ENCODE measurements at places on chromosomes 2 and 18.

- no peak for DNase-seq
Measured at GRCh38 chr2:44975571-44976450, 33.4 kb downstream of the SIX2 start.

DNA sequence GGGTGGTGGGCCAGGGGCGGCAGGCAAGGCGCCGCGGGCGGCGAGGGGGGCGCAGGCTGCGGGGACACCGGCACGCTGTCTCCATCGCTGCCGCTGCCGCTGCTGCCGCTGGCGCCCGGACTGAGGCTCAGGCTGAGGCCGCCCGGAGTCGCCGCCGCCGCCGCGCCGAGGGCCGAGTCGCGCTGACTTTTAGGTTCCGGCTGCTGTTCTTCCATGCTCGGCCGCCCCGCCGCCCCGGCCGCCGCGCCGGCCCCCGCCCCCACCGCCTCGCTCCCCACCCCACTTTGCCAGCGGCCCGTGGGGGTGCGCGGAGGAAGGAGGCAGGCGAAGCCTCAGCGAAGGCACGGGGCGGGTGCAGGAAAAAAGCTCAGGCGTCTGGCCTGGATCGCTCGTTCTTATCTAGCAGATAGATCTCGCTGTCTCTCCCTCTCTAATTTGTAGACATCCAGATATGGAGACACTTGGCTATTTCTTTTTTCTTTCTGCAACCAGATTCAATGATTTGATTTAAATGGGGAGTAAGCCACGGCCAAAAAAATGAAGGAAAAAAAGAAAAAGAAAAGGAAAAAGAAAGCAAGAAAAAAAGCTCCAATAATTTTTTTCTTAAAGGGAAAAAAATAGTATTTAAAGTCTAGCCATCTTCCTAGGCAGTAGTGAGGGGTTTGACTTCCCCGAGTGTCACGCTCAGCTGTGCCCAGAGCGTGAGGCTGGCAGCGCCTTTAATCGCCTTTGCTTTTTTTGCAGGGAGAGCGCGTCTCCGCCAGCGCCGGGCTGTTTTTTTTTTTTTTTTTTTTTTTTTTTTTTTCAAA, at the start of gene EN1:
TSS of gene EN1 (minus strand) at position 696 of the 809 bp plus-strand sequence. CDS start at position 215, 481 bp downstream.
- DNase-seq = no peak

DNA sequence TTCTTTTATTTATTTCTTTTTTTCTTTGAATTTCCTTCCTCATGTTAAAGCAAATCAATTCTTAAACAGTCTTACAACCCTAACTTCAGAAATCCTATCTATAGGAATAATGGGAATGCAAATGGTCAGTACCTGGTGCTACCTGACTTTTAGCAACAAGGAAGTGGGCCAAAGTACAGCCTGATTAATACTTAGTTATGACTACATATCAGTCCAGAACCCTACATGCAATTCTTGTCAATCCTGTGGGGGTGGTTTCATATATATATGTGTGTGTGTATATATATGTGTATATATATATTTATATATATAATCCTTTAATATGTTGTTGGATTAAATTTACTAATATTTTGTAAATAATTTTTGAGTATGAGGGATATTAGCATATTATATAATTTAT, 14.8 kb upstream of the TRAPPC8 start:
- no peak for DNase-seq

- no peak for DNase-seq
Measured at GRCh38 chr18:5150894-5151293, 46.2 kb downstream of the AKAIN1 start.

GRCh38 chr2:191166111-191166755, 15.4 kb upstream of the STAT4 start:
- no peak for DNase-seq

- no peak for DNase-seq
Measured at GRCh38 chr2:227789803-227790202, 23.8 kb upstream of the CCL20 start.

GRCh38 chr2:182667315-182667695, 48.8 kb upstream of the DNAJC10 start:
- DNase-seq = no peak

- no peak for DNase-seq
Measured at GRCh38 chr2:8445580-8445979, 236.3 kb upstream of the ID2 start.

GRCh38 chr18:3886575-3887322, 436.8 kb downstream of the TGIF1 start:
- DNase-seq = no peak

GRCh38 chr2:112818094-112818902, 18.3 kb downstream of the IL1B start:
- no peak for DNase-seq

GRCh38 chr18:60196836-60197606, 175.6 kb downstream of the MC4R start:
- DNase-seq = no peak

DNA sequence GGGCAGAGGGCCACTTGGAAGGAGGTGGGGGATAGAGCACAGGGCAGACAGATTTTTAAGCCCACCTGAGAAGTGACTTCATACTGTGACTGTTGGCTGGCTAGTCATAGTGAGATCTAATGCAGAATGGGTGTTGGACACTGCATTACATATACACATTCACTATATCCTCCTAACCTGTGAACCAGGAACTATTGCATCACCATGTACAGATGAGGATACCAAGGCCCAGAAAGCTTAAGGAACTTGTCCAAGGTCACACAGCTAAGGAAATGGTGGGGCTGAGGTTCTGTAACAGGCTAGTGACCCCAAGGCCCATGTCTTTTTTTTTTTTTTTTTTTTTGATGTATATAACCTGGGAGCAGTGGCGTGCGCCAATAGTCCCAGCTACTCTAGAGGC, 49.6 kb upstream of the SPRED2 start:
- DNase-seq = no peak

- no peak for DNase-seq
Measured at GRCh38 chr2:204257781-204258180, 287.5 kb upstream of the PARD3B start.

- no peak for DNase-seq
Measured at GRCh38 chr18:68507781-68508180, 207.1 kb downstream of the TMX3 start.

GRCh38 chr18:13294309-13294708, 75.7 kb downstream of the LDLRAD4 start:
- DNase-seq = no peak

DNA sequence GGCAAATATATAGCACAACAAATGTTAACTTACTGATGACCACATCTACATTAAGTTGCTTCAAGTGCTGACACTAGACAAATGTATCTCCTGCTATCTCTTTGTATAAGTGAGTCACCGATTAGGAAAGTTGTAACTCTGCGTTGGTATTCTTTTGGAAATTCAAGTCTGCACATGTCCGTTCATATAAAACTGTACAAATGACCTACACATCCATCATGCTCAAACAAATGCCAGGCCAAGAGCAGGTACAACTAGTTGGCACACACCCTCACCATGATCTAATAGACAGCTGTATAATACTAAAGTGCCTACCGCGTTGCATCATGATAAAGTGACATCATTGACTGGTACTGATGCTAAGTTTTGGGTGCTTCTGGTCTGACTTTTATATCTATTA, 141.1 kb downstream of the RBMS1 start:
- DNase-seq = no peak

GRCh38 chr18:477565-477964, 22.9 kb downstream of the COLEC12 start:
- DNase-seq = peak; percentile 7

- DNase-seq = no peak
Measured at GRCh38 chr2:156852681-156853080, 404.8 kb upstream of the GALNT5 start.

DNA sequence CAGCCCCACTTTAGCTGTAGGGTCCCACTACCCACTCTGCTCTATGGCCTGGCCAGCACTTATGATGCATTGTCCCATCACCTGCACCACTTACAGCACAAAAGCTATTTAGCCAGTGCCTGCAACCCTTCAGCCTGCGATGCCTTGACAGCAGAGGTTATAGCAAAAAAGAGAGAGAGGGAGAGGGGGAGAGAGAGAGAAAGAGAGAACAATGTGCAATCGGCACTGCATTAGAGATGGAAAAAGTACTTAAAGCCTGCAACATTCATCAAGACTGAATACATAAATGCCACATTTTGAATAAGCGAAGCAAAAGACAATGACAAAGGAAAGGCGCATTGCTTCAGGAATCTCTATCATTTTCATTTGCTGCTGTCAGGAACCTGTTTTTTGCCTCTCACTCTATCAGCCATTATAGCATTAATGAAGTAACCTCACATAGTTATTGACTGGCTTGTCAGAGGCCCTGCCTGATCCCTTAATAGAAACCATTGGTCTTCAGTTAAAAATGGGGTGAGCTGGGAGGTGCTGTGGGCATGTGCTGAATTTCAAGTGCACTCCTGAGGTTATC, 833.1 kb downstream of the BCL11A start:
- no peak for DNase-seq

DNA sequence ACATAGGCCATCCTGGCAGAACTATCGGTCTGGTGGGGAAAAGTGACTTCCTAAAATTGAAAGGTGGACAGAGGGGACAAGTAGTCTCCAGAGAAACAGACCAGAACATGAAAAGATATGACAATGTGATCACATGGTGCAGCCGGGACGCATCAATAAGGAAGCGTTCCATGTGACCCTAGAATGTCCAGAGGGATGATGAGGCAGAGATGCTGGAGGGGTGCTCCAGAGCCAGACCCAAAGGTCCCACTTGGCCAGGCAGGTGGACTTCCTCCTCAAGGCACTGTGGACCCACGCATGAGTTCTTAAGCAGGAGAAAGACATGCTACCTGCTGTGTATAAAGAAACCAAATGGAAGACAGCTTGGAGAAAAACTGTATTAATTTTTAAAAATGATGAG, 50.2 kb downstream of the CDH2 start:
- DNase-seq = no peak

- no peak for DNase-seq
Measured at GRCh38 chr2:134392442-134393074, 138.7 kb downstream of the MGAT5 start.

DNA sequence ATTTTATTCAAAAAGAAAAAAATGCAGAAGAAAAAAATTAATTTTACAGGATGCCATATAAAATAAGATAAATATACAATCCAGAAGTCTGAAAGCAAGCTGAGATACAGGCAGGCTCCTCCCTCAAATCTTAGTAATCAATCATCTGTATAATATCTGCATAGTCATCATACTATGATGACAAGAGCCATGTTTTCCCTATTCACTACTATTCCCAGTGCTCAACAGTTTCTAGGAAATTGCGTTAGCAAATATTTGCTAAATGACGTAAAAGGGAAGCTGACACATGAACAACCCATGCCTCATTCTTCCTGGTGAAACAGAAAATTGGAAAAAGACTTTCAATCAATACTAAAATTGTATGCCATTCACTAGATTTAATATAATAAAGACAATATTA, 793.2 kb downstream of the SUCLG1 start:
- no peak for DNase-seq

DNA sequence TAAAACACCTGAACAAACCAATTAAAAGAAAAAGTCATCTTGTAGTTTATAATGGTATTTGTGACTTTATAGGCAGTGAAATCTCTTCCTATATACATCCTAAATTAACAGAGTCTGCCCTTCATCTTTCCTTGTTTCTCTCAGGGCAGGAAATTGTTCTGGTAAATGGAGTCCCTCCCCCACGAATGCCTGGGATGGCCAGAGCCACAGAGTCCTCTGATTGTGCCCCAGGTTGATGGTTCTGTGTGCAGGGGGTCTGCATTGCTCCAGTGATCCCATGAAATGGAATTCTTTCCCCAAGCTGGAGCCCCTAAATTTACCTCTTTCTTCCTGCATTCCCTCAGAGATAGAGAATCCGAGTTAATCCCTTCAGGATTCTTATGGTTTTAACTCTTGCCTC, 155.5 kb downstream of the MTX2 start:
- DNase-seq = no peak

GRCh38 chr2:108304975-108305374, 16.3 kb downstream of the SULT1C2 start:
- DNase-seq = no peak

GRCh38 chr2:153196378-153197058, 282.0 kb downstream of the RPRM start:
- no peak for DNase-seq
